Naive thymus-derived CD8-positive, alpha-beta T cell (primary cell): ENCODE measurements at places on chromosomes 6 and 20. TPM values are rescaled to one million over a fixed set of nuclear protein-coding genes. Genes with fewer than 3 reads are reported as not detected.

GRCh38 chr6:40295251-40295950, 291.8 kb downstream of the LRFN2 start:
- DNase-seq, result no peak

GRCh38 chr20:63903796-63904561, 9.1 kb downstream of the DNAJC5 start:
- no peak for DNase-seq

Gene DLL1
- 14.2 TPM for total RNA-seq

Gene CYP39A1
- not detected for total RNA-seq

DNA sequence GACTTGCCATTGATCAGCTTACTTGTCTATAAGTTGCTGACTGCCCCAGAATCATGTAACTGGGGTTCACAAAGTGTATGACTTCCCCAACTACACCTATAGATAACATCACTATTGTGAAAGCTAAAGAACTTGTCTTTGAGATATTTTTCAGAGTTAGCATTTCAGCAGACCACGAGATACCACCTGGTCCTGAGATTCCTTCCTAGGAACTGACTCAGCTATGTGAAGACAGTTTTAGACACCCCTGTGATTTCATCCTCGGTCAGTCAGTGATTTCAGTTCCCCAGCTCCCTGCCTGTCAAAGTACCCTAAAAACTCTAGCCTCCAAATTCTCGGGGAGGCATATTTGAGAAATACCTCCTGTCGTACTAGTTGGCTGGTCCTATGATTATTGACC, 62.4 kb downstream of the TXNDC5 start:
- DNase-seq, result no peak
